ENCODE measurements at places on chromosomes 11 and 22.

- no peaks in the 10 kb centered on the region for H3K27me3 ChIP-seq
- H3K27ac ChIP-seq = no peak overlapping the region
- no peak overlapping the region for H3K4me3 ChIP-seq
- H3K4me1 ChIP-seq = no peaks in the 10 kb centered on the region
- H3K36me3 ChIP-seq = no peaks in the 10 kb centered on the region
Measured at GRCh38 chr22:40412441-40412840, 42.0 kb downstream of the SGSM3 start.

DNA sequence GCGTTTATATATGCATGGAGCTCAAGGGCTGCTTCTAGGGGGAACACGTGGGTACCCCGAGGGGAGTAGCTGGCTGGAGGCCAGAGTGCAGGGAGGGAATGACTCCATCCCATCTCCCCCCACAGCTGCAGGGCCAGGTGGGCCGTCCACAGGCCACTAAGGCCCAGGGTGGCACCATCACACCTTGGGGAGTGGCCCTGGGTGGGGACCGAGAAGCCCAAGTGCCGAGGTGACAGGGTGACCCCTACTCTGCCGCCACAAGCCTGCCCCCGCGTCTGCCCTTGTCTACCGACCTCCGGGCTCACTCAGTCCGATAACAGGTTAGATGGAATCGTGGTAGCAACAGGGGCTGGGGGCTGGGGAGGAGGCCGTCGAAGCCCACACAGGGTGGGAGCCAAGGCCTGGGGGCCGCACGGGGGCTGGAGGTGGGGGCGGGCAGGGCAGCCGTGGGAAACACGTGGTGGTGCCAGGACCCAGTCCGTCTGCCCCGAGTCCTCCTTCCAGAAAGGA, 125.7 kb downstream of the KCNQ1OT1 start:
- H3K4me1 ChIP-seq = no peaks in the 10 kb centered on the region
- no peaks in the 10 kb centered on the region for H3K27me3 ChIP-seq
- DNase-seq = peak; percentile 39
- no peaks in the 10 kb centered on the region for H3K36me3 ChIP-seq
- no peak overlapping the region for H3K4me3 ChIP-seq
- H3K27ac ChIP-seq = peak overlapping the region; percentile 68

GRCh38 chr11:68497761-68498160, 37.2 kb downstream of the PPP6R3 start:
- peaks cover 13% of the 10 kb centered on the region for H3K4me1 ChIP-seq
- H3K27ac ChIP-seq = no peak overlapping the region
- H3K36me3 ChIP-seq = no peaks in the 10 kb centered on the region
- no peak overlapping the region for H3K4me3 ChIP-seq

DNA sequence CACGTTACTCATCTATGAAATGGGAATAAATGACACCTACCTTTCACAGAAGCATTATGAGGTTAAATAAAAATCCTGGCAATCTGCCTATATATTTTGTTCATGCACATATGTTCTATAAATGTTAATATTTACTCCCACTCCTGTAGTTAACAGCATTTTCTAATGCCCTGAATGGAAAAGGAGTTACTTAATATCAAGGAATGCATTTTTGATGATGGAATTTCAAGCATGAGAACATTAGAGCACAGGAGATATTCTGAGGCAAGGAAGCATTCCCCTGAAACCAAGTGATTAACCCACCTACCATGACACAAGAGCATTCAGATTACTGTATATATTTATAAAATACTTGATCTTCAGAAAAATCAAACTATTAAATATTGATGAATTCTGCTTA, 102.1 kb downstream of the ARHGAP32 start:
- DNase-seq = no peak
- no peaks in the 10 kb centered on the region for H3K36me3 ChIP-seq
- no peaks in the 10 kb centered on the region for H3K4me1 ChIP-seq
- H3K27me3 ChIP-seq = no peaks in the 10 kb centered on the region
- no peak overlapping the region for H3K27ac ChIP-seq
- no peak overlapping the region for H3K4me3 ChIP-seq

GRCh38 chr22:30253205-30253852, 6.8 kb upstream of the LIF start:
- H3K4me3 ChIP-seq = no peak overlapping the region
- peak overlapping the region; percentile 17 for H3K27ac ChIP-seq
- no peak for DNase-seq
- H3K36me3 ChIP-seq = no peaks in the 10 kb centered on the region

- no peaks in the 10 kb centered on the region for H3K4me1 ChIP-seq
- H3K36me3 ChIP-seq = no peaks in the 10 kb centered on the region
- peak overlapping the region; percentile 54 for H3K27ac ChIP-seq
- peak; percentile 20 for DNase-seq
Measured at GRCh38 chr22:36197514-36198146, 4.0 kb downstream of the APOL4 start.

DNA sequence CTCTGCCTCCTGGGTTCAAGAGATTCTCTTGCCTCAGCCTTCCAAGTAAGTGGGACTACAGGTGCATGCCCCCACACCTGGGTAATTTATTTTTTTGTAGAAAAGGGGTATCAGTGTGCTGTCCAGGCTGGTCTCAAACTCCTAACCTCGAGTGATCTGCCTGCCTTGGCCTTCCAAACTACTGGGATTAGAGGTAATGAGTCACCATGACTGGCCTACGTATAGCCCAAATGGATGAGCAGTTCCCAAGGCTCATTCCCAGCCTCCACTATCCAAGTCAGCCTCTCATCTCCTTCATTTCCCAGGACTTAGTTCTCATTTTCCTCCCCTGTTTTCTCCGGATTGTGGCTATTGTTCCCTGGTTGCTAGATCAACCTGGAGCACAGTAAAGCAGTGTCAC, 5.6 kb downstream of the CCT8L2 start:
- H3K27me3 ChIP-seq = no peaks in the 10 kb centered on the region
- DNase-seq = no peak
- no peaks in the 10 kb centered on the region for H3K4me1 ChIP-seq
- H3K36me3 ChIP-seq = no peaks in the 10 kb centered on the region

DNA sequence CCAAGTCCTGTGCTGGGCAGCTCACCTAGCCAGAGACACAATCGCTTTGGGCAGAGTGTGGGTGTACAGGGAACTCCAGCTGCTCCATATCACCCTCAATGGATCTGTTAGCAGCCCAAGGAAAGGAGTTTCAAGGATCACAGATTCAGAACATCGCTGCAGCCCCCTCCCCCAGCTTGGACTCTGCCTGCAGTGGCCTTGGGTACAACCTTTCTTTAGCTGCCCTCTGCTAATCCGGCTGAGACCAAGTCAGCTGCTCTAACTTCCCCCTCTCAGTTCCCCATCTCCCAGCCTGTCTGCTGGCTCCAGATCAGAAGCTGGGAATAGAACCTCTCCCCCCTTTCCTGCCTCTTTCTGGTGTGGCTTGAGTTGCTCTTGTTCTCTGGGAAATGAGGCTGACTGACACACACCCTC, 1.3 kb downstream of the TMEM86A start:
- peak overlapping the region; percentile 87 for H3K27ac ChIP-seq
- H3K4me3 ChIP-seq = peak overlapping the region; percentile 77
- H3K4me1 ChIP-seq = peaks cover 18% of the 10 kb centered on the region

GRCh38 chr22:35478633-35479107, 62.0 kb upstream of the RASD2 start:
- no peak overlapping the region for H3K4me3 ChIP-seq
- peaks cover 4% of the 10 kb centered on the region for H3K4me1 ChIP-seq
- peak overlapping the region; percentile 42 for H3K27ac ChIP-seq
- H3K27me3 ChIP-seq = no peaks in the 10 kb centered on the region

DNA sequence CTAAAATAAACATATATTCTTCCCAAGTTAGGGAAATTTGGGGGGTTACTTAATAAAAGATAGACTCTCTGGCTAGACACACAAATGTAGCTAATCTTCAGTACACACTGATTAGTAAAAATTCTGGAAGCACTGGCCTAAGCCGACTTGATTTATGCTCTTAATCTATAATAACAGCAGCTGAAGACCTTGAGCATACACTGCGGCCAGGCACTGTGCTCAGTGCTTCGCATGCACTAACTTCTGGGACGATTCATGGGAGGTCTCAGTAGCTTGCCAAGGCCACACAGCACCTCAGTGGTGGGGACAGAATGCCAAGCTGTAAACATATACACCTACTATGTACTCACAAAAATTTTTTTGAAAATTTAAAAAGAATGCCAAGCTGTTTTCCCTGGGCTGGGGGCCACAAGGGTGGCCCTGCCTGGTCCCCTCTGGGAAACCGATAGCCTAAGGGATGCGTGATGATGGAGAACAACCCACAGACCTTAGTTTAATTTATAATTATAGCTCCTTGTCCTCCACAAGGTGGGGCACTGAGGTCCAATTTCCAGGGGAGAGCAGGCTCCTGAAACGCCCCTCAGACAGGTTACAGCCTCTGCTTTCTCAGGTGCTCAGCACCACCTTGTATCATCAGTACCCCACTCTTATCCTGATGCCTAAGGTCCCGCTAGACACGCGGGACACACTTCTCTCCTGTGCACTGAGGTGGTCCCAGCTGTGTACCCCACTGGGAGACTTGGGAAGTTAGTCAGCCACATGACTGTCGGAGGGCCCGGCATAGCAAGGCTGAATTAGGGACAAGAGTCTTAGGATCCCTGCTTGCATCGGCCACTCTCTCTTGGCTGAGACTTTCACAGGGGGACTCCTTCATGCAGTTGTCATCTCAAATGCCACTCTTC, 20.1 kb downstream of the SERPIND1 start:
- no peaks in the 10 kb centered on the region for H3K4me1 ChIP-seq
- H3K4me3 ChIP-seq = no peak overlapping the region
- H3K27ac ChIP-seq = no peak overlapping the region
- no peak for DNase-seq

- H3K36me3 ChIP-seq = no peaks in the 10 kb centered on the region
- DNase-seq = no peak
Measured at GRCh38 chr11:101277036-101277435, 147.4 kb upstream of the PGR start.

DNA sequence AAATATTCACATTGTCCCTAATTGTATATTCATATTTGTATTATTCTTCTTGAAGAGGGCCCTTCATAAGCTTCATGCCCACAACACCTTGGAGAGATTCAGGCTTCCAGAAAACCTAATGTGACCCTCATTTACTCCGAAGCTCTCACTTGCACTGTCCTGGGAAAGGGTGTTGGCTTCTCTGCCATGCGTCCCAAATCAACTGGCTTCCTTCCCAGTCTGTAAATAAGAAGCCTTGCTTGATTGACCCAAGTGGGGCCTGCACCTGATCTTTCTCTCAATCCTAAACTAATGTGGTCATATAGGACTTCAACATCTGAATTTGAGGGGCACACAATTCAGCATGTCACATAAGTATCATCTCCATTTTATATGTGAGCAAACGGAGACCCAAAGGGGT, 40.5 kb upstream of the ZBTB16 start:
- DNase-seq = no peak
- no peaks in the 10 kb centered on the region for H3K27me3 ChIP-seq
- no peak overlapping the region for H3K27ac ChIP-seq
- H3K4me1 ChIP-seq = no peaks in the 10 kb centered on the region
- H3K36me3 ChIP-seq = no peaks in the 10 kb centered on the region

DNA sequence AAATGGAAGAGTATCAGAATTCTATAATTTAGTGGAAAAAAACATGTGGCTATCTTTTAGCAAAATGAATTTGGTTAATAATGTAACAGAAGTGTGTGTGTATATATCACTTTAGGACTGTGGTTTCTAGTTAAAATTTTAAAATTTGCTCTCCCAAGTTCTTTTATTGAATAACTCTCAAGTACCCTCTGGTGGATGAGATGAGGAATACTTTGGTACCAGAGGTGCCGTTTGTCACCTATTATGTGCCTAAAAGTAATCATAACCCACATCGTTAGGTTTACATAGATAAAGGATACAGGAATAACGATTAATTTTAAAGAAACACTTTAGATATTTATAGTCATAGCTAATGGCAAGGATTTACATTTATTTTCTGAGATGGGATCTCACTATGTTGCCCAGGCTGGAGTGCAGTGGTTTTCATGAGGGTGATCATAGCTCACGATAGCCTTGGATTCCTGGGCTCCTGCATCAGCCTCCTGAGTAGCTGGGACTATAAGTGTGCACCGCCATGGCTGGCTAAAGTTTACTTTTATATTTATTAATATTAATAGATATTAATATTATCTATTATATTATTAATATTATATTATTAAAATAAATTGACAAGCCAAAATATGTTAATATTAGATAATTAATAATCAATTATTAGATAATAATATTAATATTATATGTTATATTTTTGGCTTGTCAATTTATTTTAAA, 66.7 kb upstream of the CAPRIN1 start:
- no peaks in the 10 kb centered on the region for H3K27me3 ChIP-seq
- DNase-seq = no peak
- no peaks in the 10 kb centered on the region for H3K4me1 ChIP-seq
- H3K4me3 ChIP-seq = no peak overlapping the region
- no peak overlapping the region for H3K27ac ChIP-seq

GRCh38 chr11:60214386-60214785, 28.6 kb downstream of the MS4A4E start:
- no peaks in the 10 kb centered on the region for H3K4me1 ChIP-seq
- DNase-seq = no peak
- no peaks in the 10 kb centered on the region for H3K36me3 ChIP-seq

DNA sequence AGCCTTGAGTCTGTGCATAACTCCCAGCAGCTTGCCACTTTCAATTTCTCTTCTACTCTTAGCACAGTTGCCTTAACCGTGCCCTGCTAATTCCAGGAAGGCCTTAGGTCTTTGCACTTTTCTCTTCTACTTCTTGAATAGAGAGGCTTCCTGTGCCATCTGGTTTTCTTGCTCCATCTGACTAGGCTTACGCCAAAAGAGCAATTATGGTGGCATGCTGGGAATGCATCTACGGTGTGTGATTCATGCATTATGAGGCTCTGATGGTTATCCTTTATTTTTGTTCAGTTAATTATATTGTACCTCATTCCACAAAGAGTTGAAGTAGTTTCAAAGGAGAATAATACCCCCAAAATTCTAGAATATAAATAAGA, 29.4 kb downstream of the SIK2 start:
- DNase-seq = no peak
- H3K36me3 ChIP-seq = no peaks in the 10 kb centered on the region
- no peaks in the 10 kb centered on the region for H3K4me1 ChIP-seq
- H3K27me3 ChIP-seq = no peaks in the 10 kb centered on the region
- H3K4me3 ChIP-seq = no peak overlapping the region

Data from breast epithelium (tissue), 4 donors.